Cardiac septum (tissue), 1 donor: ENCODE measurements at places on chromosomes 3 and 15. TPM values are rescaled to one million over a fixed set of nuclear protein-coding genes. Genes with fewer than 3 reads are reported as not detected.

GRCh38 chr3:35966629-35967464, 327.5 kb downstream of the ARPP21 start:
- no peak for DNase-seq

DNA sequence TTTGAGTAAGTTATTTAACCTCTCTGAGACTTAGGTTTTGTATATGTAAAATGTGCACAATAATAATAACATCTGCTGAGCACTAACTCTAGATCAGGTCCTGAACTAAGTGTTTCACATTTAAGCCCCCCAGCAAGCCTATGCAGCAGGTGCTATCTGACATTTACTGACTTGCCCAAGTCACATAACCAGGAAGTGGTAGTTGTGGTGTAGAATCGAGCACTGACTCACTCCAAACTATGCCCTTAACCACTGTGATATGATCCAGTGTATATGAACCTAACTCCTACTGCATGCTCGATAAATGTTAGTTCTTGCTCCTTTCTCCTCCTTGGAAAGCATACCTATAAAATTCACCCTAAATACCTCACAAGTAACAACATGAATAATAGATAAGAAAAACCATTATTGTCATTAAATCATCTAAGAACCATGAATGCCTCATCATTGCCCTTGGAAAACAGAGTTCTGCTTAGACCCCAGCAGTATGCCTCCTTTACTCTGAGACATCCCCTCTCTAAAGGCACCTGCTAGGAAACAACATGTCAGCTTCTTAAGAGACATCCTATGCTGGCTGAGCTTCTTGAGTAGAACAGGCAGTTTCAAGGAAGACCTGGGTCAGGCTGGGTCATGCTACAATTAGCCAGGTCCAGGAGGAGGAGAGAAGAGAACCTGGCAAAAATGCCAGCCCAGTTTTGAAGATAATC, 3.0 kb upstream of the SHC4 start:
- no peak for DNase-seq

DNA sequence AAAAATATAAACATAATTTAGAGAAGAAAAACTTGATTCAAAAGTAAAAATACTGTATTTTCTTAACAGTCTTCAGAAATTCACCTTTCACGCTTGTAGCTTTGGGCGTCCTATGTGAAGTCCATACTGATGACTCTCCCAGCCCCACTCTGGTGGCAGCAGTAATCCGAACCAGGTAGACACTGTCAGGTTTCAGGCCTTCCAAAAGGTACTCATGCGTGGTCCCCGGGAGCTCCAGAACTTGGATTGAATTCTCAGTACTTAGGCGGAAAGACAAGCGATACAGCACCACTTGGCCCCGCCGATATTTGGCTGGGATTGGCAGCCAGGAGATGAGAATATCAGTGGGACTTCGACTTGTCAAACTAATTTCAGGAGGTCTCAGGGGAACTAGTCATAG, 69.7 kb downstream of the PRTG start:
- DNase-seq, result no peak

- DNase-seq, result no peak
Measured at GRCh38 chr3:194205675-194206133, 69.8 kb downstream of the HES1 start.

GRCh38 chr15:67611370-67612369, 69.2 kb downstream of the MAP2K5 start:
- DNase-seq, result no peak

DNA sequence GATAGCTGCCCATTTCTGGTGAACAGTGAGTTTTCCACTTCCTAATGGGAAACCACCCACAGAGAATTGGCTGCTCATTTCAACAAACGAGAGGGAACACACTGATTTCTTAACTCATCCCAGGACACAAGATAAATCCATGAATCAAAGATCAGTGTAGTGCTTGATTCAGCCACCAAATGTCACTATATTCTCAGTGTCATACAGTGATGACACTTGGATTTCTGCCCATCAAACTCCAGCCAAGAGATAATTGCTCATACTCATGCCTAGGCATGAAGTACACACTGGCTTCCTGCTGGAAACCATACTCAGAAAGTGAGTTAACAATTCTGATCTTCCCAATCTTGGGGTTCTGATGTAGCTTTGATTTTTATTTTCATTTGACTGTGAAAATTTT, 35.4 kb upstream of the GRM7 start:
- DNase-seq, result no peak

GRCh38 chr3:132749786-132750185, 27.6 kb upstream of the NPHP3 start:
- no peak for DNase-seq

DNA sequence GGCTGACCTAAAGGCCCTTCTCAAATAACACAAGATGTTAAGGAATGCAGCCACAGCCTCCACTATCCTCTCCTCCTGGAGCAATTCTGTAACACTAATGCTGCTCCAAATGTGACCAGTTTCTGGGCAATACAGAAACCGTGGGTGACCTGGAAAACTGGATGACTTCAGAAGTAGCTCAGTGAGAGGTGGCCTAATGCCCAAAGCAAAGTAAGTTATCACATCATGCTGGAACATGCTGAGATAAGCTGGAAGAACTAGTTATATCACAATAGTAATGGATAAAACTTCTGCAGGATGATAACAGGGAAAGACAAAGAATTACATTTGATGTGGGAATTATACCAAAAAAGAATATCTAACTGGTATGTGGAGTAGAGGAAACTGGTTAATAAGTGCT, 72.0 kb downstream of the DHX30 start:
- no peak for DNase-seq

- no peak for DNase-seq
Measured at GRCh38 chr15:75694241-75695182, 18.1 kb downstream of the CSPG4 start.

DNA sequence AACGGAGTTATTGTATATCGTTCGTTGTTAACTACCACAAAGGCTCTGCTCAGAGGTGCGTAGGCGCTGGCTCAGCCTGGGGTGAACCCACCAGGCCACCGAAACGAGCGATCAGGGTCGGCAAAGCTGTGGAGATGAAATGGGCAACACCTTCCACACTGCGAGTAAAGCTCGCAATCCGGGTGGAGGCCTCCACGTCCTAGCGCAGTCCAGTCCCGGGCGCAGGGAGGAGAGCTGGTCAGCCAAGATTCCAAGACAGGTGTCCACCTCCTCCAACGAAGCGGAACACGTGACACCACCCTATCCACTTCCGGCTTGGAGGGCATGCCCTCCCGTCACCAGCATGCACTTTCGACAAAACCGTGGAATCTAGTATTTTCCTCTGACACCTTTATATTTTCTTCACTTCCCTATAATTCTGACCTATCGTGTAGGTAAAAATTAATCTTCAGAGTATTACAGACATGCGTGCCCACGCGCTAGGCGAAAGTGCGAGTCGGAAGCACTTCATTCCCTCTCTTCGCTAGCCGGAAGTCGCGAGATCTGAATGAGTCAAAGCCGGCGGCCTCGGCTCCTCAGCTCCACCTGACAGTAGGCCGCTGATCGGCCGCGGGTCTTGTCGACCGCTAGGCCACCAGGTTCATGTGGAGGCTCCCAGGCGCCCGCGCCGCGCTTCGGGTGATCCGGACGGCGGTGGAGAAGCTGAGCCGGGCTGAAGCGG, at the start of gene PDE12:
PDE12 (plus strand) TSS at position 537 of the 721 bp plus-strand sequence; CDS start at position 643, 106 bp downstream.
- peak; percentile 93 for DNase-seq

DNA sequence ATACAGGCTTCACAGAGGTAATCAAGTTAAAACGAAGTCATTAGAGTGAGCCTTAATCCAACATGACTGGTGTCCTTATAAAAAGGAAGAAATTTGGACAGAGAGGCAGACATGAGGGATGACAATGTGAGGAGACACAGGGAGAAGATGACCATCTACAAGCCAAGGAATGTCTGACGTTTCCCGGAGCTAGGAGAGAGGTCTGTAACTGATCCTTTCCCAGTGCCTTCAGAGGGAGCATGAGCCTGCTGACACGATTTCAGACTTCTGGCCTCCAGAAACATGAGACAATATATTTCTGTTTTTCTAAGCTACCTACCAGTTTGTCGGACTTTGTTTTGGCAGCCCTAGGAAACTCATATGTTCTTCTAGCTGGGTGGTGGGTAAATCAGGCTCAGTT, 15.1 kb downstream of the TM4SF1 start:
- no peak for DNase-seq

GRCh38 chr3:188434594-188434993, 280.6 kb downstream of the LPP start:
- DNase-seq, result no peak

DNA sequence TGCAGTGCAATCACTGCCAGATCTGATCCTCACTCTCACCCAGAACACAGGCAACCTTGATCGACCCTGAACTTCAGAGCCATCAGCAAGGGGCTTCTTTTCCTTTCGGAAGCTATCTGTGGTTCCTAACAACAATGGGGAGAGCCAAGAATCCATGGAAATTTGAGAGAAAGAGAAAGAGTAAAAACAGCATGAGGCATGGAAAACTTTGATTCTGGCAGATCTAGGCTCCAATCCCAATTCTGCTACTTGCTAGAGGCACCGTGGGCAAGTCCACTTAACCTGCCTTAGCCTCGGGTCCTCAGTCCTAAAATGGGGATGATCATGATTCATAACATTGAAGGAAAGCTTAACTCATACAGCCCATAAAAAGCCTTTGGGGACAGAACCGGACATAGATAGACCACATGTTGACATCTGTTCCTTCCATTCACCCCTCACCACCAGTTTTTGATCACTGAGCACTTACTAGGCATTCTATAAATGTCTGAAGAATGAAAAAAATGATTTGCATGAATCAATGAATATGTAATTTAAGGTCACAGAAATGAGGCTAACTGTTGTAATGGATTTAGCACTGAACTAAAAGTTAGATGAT, 605.7 kb upstream of the CFAP20DC start:
- no peak for DNase-seq

DNA sequence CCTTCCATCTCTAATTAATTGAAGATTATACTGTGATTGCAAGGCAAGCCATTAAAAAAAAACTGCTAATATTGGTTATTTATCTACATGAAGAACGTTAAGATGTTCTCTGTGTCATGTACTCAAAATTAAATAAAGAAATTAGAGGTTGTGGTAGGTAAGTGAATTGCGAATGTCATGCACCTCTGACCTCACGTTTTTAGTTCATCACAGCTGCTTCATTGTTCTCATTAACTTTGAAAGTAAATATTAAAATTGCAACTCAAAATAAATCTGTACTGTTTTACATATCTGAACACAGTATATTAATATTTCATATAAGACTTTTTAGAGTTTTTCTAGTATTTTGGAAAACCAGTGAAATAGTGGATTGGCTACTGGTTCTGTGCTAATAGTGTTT, 94.0 kb downstream of the KLHL25 start:
- DNase-seq, result no peak

GRCh38 chr3:9600597-9600996, 47.0 kb upstream of the LHFPL4 start:
- DNase-seq, result no peak

GRCh38 chr15:89888214-89888804, 5.5 kb downstream of the AP3S2 start:
- no peak for DNase-seq

GRCh38 chr3:152100491-152101132, 168.1 kb upstream of the MBNL1 start:
- DNase-seq, result no peak

DNA sequence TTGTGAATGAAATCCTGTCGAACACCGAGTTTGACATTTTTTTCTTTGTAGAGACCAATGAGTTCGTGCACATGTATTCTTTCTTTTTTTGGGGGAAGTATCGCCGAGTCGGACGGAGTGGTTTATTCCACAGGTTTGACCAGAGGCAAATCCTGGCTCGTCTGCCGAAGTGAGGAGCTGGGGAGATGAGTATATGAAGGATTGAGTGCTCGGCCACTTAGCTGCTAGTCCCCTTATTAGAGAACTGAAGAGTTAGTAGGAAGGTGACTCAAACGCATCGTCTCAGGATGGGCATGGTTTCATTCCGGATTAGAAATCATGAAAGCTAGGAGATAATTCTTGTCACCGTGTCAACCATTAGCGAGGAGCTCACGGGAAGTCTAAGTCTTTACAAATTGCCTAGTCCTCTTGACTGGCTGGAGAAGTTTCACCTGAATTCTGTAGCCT, 154.7 kb upstream of the GOLIM4 start:
- DNase-seq, result no peak

ZNF80 gene
- total RNA-seq, result not detected

RAD51 gene
- 0.51 TPM for total RNA-seq

ZNF860 gene
- 0.16 TPM for total RNA-seq

PRR20G gene
- total RNA-seq, result not detected

OTOL1 gene
- not detected for total RNA-seq

ATP13A5 gene
- total RNA-seq, result not detected

MORC1 gene
- total RNA-seq, result not detected

RASA2 gene
- total RNA-seq, result 7.1 TPM
